NCI-H1436 (cell line): ENCODE measurements at places on chromosomes 6 and 20.

- DNase-seq, result no peak
Observed at GRCh38 chr20:57620274-57620990, at the start of gene ZBP1. ZBP1 (minus strand) TSS chr20:57620426; CDS start chr20:57620295, 131 bp downstream.

DNA sequence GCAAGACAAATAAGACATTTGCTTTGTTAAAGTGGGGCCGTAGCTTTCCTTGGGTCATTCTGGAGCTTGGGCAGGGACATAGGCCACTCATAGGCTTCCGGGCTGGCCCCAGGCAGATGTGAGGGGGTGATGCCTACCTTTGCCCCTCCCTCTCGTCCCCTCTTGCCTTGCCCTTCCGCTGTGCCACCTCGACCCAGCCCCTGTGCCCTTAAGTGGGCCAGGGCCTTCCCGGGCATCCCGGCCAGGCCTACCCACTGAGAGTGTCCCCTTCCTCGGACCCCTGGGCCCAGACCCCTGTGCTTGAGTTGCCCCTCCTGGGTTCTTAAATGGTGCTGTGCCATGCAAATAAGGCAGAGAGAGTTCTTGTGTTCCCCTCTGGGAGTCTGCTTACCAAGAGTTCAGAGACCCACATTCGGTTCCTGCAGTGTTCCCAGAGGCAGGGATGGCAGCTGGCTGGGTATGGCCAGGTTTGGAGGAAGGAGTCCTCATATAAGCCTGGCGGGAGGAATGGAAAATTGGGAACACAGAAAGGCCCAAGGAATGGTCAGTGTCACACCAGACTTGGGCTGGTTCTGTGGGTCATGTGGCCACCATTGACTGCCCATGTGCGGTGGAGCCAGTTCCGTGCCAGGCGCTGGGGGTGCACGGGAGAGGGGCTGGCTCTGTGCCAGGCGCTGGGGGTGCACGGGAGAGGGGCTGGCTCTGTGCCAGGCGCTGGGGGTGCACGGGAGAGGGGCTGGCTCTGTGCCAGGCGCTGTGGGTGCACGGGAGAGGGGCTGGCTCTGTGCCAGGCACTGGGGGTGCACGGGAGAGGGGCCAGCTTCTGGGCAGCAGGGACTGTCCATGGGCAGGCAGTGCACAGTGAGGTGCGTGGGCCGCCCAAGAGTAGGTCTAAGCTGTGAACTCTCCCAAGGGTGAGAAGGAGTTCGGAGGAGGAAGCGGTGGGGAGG is 173.5 kb upstream of the SNX9 start:
- DNase-seq, result peak; percentile 15

- DNase-seq, result no peak
Observed at GRCh38 chr6:158290659-158291058, 21.6 kb upstream of the TULP4 start.

DNA sequence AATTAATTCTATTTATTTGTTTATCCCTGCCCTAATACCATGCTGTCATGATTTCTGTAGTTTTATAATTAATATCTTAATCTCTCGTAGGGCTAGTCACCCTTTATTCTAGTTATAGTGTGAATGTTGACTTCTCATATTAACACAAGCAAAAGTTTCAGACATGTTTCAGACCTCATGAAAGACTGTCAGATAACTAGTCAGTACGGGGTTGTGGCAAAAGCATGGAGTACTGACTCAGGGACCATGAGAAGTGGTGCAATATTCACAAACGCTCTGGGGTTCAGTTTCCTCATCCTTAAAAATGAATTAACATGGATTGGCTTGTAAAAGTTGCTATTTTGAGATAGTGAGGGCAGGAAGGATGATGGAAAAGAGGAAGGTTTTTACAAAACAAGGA is 148.9 kb downstream of the TMEM200A start:
- DNase-seq, result no peak

DNA sequence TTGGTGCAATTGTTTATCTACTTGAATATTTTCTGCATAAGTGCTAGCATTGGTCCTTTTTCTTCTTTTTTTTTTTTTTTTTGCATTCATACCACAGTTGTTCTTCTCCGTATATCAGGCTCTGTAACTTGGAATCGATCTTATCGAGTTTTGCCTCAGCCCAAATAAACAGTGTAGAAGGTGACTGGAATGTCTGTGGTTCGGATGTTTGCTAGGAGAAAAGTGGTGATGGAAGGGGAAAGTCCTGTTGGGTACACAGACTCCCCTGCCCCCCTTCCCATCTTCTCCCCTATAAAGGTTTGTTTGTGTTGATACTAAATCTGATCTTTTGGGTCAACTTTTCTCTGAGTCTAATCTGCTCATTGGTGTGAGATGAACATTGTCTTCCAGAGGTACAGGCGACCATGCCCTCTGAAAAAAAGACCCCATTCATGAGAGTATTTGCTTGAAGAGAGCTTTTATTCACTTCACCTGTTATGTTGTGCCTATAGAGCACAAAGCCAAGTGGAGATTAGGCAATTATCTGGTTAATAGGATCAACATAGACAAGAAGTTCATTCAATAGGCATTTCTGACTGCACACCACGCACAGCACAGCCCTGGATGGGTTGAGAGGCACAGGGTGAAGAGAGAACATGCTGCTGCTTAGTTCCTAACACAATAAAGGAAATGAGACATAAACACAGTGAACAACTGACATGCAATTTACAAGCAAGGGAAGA is 620.0 kb downstream of the PKHD1 start:
- peak; percentile 39 for DNase-seq

DNA sequence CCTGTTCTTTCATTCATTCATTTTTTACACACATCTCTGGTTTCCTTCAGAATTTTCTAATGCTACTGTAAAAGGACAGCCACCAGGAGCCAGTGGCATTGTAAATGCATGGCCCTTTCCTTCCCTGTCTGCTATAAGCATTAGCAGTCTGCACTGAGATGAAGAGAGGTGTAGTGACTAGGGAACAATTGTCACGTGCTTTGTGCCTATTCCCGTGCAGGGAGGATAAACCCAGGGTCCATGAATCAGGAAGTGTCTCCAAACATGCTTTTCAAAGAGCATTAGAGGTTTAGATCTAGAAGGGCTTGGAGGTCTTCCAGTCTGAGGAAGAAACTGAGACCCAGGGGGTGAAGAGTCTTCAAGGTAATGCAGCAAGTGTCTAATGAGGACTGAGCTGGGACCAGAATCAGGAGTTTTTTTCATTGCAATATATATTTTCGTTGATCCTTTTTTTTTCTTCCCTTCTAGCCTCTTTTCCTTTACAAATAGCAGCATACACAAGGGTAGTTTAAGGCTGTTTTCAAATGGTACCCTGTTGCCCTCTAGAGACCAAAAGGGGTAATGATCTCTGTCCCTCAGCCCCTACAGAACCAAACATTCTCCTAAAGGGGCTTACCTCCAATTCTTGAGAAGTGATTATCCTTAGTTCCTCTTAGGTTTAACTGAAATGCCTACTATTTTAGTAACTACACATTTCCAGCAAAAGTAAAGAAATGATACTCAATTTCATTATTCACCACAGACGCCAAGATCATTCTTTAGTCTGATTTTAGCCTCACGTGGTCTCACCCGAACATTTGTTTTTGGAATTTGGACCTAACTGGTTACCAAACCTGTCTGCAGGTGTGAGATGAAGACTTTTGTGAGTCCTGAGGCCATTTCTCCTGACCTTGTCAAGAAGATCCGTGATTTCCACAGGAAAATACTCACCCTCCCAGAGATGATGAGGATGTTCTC is 6.6 kb downstream of the TRIM15 start:
- DNase-seq, result peak; percentile 17
